ENCODE measurements at places on chromosomes 1 and 21. TPM values are rescaled to one million over a fixed set of nuclear protein-coding genes. Genes with fewer than 3 reads are reported as not detected.

ITLN2 gene
- not detected for total RNA-seq

- DNase-seq, result no peak
Measured at GRCh38 chr1:166905136-166905535, 29.1 kb upstream of the TADA1 start.

RNU1-1 gene
- 1,290 TPM for total RNA-seq

DNA sequence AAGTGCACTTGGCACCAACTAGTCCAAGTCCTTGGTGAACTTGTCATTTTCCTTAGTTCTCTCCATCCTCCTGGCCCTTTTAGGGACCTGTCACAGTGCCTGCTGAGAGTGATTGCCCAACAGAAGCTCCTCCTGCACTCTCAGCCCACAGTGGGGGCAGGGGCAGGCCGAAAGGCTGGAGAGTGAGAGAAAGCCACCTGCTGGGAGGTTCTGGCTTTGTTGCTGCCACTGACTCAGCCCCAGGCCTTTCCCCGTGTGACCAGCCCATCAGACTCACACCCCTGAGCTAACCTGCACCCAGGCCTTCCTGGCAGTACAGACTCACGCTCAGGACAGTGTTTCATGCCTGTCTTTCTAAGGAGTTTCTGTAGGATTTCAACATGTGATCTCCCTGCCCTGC, 17.1 kb upstream of the PROK1 start:
- DNase-seq, result no peak

DNA sequence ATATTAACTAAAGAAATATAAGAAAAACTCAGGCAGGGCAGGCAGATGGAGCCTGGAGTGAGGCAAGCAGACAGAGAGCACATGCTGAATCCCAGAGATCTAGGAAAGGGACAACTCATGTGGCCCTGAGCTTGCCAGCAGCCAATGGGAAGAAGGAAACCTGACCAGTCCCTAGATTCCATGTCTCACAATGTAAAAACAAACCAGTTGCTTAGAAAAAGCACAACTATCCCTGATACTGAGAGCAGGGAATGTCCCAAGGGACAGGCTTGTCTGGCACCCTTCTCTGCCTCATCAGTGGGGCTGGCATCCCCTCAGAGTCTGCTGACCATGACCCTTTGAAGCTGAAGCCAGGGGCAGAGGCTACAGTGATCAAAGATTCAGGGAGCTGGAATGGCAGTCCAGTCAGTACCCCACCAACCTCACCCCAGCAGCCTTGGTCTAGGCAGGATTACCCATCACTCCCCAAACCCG, 27.8 kb downstream of the HSPG2 start:
- no peak for DNase-seq

GRCh38 chr1:24253571-24253970, 65.6 kb upstream of the GRHL3 start:
- no peak for DNase-seq

ZNF648 gene
- total RNA-seq, result not detected

PDE9A gene
- total RNA-seq, result 0.72 TPM

RHBG gene
- 0.28 TPM for total RNA-seq

ADORA1 gene
- 8.5 TPM for total RNA-seq

GRCh38 chr1:41566274-41566885, 81.9 kb upstream of the EDN2 start:
- no peak for DNase-seq

DNA sequence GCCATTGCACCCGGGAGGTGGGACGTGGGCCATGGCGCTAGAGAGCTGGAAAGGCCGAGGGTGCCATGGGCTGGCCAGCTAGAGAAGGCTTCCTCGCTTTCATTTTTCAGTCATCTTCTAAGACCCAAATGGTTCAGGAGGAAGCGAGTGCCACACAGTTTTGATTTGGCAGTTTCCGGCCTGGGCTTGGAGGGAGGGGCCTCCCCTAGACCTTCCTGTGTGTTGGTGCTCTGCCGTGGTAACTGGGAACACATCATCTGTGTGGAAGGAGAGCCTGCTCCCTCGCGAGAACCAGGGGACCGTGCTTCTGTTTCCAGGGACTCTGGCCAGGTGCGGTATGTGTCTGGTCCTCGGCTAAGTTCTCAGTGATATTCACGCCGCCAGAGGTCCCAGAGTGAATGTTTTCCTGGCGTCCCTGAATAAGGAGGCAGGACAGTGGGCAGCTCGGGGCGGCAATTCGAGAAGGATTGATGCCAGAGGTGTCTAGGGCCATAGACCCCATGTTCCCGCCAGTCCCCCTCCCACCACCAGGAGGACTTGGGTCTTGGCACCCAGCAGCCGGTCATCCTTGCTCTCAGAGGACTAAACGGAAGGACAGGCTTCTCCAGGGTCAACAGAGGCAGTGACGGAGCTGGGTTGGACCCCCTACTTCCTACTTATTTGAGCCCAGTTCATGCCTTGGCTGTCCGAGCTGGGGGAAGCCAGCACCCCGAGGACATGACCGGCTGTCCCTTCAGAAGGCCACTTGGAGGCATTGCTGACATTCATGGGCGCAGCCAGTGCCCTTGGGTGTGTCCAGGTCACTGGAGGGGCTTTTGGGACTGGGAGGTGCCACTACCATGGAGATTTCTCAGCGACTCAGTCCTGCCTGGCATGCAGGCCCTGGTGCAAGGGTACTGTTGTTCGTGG, 2.7 kb upstream of the NPHP4 start:
- no peak for DNase-seq

All from Panc1 (cell line).